ENCODE measurements at places on chromosomes 6 and 20.

DNA sequence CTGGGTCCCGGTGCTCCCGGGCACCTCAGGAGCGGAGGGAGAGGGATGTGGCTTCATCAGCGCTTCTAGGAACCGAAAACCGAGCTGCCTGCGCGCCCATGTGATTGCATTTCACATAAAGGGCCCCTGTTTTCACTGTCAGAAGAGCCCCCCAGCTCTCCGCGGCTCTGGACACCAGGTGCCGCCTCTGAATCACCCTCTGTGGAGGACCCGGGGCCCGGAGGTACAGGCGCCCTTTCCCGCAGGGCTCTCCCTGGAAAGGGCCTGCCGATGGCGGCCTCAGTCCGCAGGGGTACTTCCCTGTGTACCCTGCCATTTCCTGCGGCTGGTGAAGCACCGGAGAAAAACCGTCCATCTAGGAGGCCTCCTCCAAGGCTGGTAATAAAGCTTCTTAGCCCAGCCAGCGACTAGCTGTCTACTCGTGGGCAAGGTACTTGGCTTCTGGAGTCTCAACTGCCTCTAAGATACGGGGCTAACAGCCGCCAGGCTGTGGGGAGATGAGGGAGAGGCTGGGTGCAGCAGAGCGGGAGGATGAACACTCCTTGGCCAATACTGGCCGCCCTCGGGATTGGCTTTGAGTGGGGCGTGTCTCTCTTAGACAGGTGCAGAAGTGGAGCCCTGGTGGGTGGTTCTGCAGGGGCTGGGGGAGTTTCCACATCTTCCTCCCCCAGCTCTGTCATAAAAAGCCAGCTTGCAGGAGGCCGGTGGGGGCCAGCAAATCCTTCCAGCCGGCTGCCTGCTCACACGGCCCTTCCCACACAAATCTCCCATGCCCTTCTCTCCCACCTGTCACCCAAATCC, 1.6 kb downstream of the PPP1R16B start:
- no peak for DNase-seq

GRCh38 chr6:30102970-30103871, 9.7 kb downstream of the TRIM31 start:
- DNase-seq = peak; percentile 76

GRCh38 chr20:63123331-63123741, 92.6 kb downstream of the YTHDF1 start:
- DNase-seq = no peak

DNA sequence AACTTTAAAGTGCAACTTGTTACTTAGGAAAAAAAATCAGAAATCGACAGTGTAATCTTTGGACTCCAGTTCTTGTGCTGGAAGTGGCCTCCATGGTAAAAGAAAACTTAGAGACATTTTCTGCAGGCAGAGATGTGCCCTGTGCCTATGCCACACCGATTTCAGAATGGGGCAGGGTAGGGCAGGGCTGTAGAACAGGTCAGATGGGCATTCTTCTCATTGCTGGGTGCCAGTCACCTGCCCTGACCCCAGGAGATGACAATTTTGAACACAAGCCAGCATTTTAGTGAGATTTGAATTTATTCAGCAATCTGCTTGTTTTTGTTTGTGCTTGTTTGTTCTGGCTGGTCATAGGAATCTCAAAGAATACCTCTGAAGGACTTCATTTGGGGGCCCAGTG, 63.3 kb downstream of the SASH1 start:
- no peak for DNase-seq

DNA sequence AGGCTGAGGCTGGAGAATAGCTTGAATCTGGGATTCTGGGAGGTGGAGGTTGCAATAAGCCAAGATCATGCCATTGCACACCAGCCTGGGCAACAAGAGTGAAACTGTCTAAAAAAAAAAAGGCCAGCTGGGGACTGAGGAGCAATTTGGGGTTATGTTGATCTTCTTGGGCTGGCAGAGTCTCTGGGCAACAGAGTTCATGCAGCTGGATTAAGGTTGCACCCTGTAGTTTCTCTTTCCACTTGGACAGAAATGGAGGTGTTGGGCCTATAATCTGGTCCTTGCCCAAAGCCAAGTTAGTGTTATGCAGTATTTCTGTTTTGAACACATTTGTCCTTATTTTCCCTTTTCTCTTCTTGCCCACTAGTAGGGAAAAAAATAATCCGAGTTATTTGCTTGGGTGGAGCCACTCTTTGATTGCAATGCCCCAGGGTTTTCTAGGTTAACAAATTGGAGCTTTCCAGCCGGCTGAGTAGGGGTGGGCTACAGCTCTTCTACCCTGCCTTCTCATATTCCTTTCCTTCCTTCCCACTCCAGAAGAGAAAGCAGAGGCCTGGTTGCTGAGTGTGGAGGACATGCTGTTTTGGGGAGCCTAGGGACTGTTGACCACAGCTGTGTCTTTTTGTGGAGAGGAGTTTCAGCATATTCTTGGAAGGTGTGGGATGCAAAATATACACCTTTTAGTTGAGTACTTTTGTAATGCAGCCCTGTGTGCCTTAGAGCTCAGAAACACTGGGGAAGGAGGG, 213.9 kb downstream of the SOX4 start:
- DNase-seq = no peak

DNA sequence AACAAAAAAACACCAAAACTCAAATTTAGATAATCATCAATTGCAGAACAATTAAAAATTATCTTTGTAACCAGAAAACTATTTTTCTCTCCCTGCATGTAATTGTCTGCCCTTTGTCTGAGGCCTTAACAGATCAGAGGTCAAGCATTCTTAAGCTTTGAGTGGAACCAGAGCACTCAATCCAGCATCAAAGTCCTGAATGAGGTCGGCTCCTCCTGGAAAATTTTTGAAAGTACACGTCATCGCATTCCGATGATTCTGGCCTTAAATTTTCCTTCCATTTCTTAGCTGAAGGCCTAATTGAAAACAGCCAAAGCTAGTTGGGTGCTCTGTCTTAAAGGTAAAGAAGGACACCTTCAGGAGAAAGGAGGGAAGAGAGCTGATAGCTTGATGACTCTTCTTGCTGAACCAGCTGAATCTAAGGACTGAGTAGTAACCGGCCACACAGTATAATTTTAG, 510.2 kb upstream of the SULF2 start:
- no peak for DNase-seq

DNA sequence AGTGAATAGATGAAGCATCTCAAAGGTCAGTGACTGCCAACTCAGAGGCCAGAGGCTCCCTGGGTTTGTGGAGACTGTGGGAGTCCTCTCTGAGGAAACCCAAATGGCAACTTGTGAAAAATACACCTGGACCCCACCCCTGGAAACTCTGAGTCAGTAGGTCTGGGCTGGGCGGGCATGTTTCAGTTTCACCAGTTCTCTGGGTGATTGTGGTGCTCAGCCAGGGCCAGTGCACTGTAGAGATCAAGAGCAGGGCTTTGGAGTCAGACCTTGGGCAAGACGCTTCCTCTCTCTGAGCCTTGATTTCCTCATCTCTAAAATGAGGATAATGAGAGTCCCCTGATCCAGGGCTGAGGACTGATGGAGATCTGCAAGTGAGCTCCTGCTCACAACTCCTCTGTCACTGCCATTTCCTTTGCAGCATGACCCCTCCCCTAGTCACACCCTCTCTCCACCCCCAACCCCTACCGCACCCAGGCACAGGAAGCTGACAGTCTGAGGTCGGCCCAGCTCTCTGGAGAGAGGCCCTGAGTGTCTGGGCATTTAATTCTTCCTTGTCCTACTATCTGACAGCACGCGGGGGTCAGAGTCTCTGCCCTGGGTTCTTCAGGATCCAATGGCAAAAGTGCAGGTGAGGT, 5.1 kb downstream of the DEF6 start:
- DNase-seq = peak; percentile 77

GRCh38 chr6:155377061-155377460, 62.8 kb upstream of the TFB1M start:
- DNase-seq = no peak

- no peak for DNase-seq
Measured at GRCh38 chr6:48818052-48818412, 645.0 kb downstream of the MMUT start.

DNA sequence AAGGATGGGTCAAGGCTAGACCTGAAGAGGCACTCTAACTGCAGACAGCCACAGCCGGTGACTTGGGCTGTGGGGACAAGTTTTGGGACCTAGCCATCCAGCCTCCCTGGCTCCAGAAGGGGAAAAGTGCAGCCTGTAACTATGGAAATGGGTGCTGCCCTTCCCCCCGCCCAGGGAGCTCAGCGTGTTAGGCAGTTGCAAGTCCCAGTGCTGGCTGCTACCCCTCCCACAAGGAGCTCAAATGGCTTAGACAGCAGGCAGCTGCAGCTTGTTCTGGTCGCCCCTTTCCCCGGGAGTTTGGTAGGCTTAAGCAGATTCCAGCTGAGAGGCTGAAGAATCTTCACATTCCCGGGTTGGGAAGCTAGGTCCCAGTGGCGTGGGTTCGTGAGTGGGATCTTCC, 162.6 kb downstream of the FAM83B start:
- no peak for DNase-seq

DNA sequence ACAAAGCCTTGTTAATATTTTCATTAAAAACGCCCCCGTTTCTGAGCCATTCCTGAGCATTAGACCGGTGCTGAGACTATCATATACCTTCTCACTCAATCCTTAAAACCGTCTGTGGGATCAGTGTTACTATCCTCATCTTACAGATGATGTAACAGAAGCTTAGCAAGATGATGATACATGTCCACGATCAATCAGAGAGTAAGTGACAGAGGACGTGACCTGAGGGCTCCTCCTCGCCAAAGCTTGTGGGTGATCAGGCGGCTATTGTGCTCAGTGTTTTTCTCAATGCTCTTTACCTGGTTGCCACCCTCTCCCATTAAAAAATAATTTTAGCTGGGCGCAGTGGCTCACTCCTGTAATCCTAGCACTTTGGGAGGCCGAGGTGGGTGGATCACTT, 113.1 kb downstream of the MTHFD1L start:
- no peak for DNase-seq

DNA sequence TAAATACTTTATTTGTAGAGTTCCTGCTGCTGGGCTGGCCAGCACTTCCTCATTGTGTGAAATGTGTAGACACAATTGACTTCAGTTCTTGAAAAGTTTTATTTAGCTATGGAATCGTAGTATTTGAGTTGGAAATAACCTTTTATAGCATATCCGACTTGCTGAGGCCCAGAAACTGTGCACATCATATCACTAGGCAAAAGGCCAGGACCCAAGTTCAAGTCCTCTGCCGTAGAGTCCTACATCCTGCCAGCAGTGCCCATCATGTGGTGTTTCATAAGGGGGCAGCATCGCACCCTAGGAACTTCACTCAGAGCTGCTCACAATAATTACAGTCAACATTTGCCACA, 207.7 kb upstream of the SNX9 start:
- no peak for DNase-seq

GRCh38 chr6:87257565-87257964, 64.8 kb upstream of the SMIM8 start:
- no peak for DNase-seq

GRCh38 chr6:87858440-87858839, 156.4 kb upstream of the AKIRIN2 start:
- DNase-seq = no peak

DNA sequence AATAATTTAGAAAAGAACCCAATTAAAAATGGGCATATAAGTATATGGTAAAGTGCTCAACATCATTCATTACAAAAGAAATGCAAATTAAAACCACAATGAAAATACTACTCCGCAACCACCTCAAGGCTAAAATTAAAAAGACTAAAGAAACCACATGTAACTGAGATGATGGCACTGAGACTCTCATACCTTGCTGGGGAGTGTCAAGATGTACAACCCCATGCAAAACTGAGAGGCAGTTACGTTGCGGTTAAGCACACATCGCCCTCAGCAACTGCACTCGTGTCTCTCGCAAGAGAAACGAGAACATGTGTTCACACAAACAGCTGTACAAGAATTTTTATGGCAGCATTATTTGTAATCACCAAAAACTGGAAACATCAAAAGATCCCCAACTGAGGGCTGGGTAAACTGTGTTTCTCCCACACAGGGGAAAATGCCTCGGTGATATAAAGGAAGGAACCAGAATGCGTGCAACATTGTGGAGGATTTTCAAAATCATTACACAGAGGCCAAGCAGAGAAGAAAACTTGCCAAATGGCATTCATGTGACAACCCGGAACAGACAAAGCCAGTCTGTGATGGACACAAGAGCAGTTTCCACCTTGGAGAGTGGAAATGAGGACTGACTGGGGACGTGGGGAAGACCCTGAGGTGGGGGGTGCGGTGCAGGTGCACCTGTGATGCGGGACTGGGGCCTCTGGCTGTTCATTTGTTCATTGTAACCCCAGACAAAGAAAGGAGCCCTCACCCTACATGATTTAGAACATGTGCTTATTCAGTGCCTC, 144.9 kb downstream of the WDR27 start:
- peak; percentile 44 for DNase-seq

- DNase-seq = no peak
Measured at GRCh38 chr6:163634211-163635171, 220.0 kb downstream of the QKI start.

- DNase-seq = no peak
Measured at GRCh38 chr6:50927800-50928199, 109.1 kb downstream of the TFAP2B start.
